ENCODE measurements at places on chromosomes 7 and 10.

DNA sequence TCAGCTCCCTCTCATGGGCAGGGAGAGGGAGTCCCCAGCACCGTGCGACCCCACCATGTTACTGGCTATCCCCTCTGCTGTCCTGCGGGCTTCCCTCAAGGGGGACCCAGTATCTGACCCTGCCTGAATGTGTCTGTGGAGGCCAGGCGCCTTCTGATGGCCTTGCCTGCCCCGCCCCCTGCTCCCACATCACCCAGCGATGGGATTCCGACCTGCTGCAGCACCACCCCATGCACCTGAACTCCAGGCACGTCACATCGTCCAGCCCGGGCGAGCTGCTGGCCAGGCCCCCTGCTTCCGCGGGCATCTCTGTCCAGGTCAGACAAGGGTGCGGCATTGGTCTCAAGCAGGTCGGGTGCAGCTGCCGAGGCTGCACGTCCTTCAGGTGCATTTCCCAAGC, 19.0 kb downstream of the LRRC27 start:
- no peak for DNase-seq

DNA sequence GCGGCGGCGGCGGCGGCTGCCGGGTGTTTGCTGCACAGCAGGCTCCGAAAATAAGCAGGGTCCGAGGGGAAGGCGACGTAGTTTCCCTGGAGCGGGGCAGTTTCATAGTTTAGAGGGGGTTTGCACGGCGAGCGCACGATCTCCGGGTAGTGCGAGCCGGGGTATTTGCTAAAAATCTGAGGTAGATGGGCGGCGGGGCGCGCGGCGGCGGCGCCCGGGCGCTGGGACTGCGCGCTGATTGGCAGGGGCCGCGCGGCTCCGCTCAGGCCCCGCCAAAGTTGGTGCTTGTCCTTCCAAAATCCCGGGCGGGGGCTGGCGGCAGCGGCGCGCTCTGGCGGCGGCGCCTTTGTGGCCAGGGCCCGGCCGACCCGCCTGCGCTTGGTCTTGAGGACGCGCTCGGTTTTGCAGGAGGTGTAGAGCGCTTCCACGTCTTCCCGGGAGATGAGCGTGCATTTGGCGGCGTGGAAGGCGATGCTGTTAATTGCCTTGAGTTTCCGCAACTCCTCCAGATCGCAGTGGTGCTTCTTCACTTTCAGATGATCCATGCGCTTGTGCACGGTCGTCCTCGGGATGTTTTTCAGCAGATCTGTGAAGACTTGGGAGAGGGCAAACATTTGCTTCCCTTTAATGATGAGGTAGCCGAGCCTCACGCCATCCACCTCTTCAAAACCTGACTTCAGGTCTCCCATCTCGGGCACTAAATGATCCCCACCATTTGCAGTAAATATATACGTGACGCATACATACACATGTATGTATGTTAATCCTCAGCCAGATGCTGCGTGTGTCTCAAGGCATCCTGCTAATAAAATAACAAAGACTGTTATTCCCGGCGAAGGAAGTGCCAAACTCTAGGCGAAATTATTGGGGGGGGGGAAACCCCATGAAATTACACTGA, 8.1 kb downstream of the SKIDA1 start:
- DNase-seq = no peak

DNA sequence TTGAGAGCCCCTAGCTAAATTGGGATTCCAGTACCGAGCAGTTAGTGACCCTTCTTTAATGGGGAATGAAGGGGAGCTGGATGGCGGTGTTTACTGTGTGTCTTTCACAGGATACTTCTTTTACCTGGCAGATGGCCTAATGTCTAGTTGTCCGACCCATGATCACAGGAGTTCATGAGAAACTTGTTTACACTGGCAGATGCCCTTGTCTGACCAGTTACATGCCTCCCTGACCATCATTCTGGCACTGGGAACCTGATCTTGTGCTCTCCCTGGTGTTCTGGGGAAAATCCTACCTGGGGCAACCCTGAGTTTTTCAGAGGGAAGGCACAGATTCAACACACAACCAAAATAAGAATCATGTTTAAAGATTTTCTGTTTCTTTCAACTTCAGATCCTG, 120.1 kb upstream of the SLC13A1 start:
- no peak for DNase-seq

DNA sequence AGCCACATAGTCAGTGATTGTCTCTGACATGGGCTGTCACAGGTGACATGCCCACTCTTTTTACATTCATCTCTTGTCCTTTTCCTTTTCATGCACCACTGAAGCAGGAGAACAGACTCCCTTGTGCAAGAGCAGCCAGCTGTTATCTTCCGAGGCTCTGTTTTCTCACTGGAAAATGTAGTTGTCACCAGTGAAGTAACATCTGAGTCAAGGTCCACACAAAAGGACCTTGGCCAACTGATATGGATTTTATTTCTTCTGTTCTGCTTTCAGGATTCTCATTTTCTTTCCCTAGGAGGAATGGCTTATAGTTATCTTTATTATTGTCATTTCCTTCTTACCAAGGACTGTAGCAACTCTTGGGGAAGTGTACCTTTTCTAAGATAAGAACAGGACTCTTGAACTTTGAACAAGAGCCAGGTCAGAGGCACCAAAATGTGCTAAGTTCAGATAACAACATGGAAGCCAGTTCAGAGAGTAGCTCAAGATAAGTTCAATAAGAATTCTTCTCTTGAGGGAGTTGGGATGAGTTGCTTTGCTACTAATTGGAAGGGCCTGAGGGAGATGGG, 22.7 kb downstream of the AVPI1 start:
- no peak for DNase-seq

GRCh38 chr7:15219758-15220157, 317.2 kb upstream of the DGKB start:
- DNase-seq = no peak

GRCh38 chr10:3741688-3742461, 43.1 kb downstream of the KLF6 start:
- DNase-seq = no peak

DNA sequence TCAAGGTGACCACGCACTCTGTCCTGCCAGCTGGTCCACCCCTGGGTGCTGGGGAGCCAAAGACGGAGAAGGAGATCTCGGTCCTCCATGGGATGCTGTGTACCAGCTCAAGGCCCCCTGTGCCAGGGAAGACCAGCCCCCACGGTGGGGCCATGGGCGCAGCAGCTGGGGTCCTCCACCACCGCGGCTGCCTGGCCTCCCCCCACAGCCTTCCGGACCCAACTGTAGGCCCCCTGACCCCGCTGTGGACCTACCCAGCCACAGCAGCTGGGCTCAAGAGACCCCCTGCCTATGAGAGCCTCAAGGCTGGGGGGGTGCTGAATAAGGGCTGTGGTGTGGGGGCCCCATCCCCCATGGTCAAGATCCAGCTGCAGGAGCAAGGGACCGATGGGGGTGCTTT, 5.4 kb downstream of the NYAP1 start:
- no peak for DNase-seq

- DNase-seq = no peak
Measured at GRCh38 chr10:35005868-35006267, 84.3 kb downstream of the CUL2 start.

GRCh38 chr7:143315776-143316175, at the start of gene CLCN1:
TSS of gene CLCN1 (plus strand) at chr7:143316111. CDS start at chr7:143316213, 102 bp downstream.
- DNase-seq = no peak
